ENCODE measurements at places on chromosomes 16 and 17.

- no peak for DNase-seq
Observed at GRCh38 chr16:1938316-1938715, 4.7 kb downstream of the MSRB1 start.

GRCh38 chr16:54654429-54654828 is 276.2 kb upstream of the IRX5 start:
- DNase-seq: no peak

DNA sequence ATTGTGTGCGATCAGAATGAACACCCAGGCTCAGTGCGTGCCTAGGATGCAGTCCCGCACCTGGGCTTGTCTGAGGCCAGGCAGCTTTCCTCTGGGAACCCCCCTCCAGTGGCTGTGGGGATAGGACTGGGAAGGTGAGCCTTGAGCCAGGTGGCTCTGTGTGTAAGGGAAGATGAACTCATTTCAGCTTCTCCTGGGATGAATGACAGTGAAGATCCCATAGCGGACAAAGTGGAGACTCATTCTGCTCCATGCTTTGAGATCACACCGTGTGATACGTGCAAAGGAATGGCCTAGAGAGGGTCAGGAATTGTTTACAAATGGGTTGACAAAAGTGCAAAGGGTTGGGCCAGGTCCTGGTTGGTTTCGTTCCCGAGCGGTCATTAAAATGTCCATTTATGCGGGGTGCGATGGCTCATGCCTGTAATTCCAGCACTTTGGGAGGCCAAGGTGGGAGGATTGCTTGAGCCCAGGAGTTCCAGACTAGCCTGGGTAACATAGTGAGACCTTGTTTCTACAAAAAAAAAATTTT is 15.8 kb downstream of the GPRC5C start:
- no peak for DNase-seq

GRCh38 chr16:87877942-87878507 is 8.7 kb upstream of the SLC7A5 start:
- DNase-seq: no peak

DNA sequence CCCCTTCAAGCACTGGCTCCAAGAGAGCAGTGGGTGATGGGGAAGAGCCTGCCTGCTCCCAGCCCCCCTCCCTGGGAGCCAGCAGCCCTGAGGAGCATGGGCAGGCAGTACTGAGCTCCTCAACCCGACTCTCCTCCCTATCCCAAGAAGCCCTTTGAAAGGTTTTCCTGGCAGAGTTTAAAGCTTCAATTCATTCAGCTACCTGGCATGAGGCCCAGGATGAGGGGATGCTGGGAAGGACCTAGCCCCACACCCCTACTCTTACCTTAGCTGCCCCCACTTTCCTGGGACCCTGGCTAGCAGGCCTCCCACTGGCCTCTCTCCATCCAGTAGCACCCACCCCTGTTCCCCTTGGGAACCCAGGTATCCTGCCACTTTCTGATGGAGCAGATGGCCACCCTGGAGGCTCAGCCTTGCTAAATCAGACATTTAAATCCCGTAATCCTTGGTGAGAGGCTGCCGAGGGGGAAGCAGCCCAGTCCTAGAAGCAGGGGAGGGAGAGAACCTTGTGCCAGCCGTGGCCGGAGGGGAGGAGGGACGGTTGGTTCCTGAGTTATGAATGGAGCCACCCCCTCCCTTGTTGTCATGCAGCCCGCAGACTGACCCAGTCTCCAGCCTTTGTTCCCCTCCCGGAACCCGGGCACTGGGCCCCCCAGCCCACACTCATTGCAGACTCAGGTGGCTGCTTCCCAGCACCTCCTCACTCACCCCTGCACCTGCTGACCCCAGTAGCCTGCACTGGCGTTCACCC is 17.1 kb downstream of the ATP1B2 start:
- no peak for DNase-seq

DNA sequence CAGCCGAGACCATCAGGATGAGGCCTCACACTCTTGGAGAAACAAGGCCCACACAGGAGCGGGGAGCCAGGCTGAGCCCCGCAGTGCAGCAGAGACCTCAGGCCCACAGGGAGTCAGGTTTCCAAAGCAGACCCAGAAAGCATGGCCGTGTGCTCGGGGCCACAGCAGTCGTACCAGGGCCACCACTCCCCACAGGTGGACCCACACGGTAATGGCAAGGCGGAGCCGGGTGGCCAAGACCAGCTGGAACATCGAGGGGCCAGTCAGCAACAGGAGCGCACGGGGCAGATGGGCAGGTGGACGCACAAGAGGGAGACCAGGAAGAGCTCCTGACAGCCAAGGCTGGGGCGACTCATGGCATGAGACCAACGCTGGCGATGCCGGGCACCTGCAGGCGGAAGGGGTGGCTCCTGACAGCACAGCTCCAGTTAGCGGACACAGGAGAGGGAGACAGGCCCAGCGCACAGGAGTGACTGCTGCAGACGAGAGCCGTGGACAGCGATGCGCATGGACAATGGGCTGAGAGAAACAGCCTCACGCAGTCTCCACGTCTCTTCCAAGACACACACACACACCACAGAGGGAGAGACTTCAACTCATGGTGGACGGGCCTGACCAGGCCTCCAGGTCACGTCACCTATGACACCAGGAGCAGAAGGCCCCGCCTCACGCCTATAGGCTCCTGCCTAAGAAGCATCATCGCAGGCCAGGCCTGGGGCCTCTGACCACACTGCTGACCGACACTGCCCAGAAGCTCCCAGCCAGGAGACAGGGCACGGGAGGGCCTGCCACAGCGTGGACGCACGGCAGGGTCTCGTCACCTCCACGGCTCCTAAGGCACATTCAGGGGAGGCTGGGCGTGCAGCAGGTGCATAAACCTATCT is 58.6 kb downstream of the ZNF778 start:
- DNase-seq: no peak

DNA sequence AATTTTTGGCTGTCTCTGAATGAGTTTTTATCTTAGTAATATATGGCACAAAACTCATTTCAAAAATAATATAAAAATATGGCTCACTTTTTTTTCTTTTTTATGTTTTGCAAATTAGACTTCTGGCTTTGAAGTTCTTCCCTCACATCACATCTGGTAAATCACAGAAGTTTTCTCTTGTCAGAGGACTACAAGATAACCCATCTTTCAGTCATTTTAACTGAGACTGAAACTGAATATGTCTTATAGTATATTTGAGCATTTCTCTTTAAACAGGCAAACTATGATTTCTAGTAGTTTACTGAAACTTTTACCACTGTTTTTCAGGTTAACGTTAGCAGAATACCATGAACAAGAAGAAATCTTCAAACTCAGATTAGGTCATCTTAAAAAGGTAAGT is 51.1 kb upstream of the MRC2 start:
- DNase-seq: no peak

- no peak for DNase-seq
Observed at GRCh38 chr17:42639525-42640113, 19.5 kb upstream of the TUBG2 start.

DNA sequence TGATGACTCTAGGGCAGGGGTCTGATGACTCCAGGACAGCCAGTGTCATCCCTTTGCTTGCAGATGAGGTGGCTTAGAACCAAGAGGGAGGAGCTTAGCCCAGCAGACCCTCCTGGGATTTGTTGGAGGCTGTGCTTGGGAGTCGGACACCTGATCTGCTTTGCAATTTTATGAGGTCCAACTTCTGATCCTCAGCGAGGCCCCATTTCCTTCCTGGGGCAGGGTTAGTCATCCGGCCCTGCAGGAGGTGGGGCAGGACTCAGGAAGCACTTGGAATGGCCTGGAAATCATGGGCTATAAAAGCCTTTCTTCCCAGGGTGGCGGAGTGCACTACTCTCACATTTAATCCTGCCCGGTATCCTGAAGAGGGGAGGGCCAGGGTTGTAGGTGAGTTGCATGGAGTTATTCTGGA is 168.5 kb downstream of the MSI2 start:
- no peak for DNase-seq

- no peak for DNase-seq
Observed at GRCh38 chr17:39084558-39084957, 66.9 kb downstream of the PLXDC1 start.

DNA sequence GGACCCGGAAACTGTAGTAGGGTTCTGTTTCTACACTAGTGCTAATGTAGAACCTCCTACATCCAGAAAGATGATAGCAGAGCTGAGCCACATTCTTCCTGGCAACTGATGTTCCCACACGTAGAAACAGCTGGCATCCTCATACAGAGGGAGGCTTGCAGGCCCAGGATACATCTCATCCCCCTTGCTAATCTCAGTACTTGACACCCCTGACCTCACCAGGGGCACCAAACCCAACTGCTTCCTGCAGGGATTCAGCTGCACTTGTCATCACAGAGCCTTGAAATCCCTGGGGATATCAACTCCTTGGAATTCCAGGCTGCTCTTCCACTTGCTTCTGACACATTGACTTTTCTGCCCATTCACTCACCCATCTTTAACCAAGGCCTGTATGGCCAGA is 75.2 kb upstream of the HSBP1 start:
- no peak for DNase-seq

DNA sequence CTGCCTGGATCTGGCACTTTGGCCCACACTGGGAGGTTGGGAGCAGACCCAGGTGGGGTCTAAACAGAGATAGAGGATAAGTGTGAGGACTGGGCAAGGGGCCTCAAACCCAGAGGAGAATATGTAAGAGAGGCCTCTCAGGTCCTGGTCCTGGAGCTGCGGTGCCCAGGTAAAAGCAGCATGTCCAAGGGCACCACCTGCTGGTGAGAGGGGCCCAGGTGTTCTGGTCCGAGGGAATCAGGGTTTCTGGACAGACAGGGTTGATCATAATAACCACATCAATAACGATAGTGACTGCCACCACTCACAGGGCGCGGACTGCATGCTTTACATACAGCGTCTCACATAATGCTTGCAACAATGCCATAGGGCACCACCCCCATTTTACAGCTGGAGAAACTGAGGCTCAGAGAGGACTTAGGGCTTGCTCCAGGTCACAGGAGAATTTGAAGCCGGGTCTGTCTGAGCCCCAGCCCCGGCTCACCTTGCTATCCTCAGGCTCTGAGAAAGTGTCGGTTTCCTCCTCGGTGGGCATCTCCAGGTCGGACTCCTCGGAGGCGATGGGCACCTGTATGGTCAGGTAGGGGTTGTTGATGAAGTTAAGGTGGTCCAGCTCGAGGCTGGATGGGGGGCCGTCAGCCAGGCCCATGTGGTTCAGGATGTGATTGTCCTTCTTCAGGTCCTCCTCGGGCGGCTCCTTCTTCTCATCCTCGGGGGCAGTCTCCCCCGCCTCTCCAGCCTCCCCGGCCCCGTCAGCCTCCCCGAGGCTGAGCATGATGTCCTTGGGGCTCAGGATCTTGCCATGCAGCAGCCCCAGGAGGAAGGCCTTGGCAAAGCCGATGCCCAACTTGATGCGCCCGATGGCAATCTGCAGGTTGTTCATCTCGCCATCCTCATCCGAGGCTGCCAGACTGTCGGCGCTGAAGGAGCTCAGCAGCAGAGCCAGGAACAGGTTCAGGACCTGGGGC is 19.1 kb upstream of the CD79B start:
- no peak for DNase-seq

DNA sequence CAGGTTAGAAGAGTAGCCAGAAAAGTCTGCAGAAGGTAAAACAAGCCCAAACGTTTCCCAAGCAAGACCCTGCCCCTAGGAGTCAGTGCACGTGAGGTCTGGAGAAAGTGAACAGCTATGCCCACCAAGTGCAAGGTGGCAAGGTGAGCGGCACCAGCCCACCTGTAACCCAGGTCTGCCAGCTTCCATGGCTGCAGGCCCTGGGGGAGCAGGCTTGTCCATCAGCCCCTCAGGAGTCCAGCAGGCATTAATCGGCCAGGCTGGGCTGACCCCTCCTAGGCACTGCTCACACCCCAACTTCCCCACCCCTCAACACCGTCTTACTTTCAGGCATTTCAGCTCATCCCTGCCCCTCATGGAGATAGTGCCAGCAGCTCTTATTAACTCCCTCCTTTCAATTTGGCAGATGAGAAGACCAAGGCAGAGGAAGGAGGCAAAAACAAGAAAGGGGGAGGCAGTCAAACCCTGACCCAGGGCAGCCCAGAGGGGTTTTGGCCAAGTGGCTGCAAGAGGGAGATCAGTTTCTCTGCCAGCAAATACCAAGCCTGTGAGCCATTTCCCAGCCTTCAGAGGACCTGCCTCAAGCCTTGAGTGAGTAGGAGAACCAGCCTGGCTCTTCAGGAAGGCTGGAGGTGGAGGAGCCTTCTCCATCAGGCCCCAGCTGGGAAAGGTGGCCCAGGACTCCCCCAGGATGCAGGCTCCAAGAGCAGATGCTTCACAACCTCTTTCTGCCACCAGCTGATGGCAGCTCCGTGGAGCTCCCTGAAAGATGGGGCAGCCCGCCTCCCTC is 14.7 kb downstream of the BEAN1 start:
- no peak for DNase-seq

DNA sequence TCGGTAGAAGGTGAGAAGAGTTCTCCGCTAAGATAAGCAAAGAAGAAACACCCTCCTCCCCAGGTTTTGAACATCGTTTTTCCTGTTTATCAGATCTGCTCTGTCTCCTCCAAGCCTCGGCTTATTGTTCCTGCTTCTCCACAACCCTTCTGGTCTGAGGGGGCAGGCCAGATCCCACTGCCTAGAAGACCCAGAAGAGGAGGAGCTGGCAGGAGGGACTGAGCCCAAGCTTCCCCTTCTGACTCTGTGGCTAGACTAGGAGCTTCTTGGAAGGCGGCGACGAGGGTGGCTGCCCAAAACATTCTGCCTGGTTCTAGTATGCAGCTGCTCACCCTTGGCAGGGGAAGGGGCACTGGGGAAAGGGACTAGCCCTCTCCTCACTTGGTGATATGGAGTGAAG is 5.2 kb upstream of the HOXB5 start:
- DNase-seq: no peak

DNA sequence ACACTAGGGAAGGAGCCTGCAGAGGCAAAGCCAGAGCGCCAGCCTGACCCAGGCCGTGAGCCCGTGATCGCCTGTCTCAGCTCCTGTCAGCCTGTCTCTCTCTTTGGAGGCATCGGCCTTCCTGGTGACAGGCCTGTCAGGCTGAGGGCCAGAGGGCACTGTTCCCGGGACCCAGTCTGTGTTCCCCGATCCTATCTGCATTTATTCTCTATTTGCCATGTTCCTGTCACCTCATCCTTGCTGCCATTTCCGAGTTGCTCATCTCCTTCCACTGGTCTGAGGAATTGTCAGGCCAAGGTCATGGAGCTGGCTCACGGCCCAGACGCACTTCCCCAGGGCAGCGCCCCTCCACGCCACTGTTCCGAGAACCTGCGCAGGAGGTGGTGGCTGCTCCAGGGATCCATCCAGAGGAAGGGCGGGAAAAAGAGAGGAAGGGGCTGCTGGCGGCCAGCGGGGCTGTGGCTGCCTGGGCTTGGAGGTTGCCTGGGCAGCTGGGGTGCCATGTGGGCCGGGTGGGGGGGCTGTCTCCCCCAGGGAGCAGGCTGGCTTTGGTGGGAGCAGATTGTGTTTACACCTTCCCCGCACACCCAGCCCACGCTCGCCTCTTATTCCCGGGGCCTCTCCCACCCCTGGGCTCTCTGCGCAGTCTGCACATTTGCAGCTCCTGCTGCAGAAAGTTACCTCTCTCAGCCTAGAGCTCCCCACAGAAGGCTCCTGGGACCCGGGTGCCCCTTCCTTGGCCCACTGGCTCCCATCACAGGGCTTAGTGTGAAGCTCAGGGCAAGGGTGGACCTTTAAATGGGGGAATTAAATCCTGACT is 4.9 kb downstream of the PRCD start:
- DNase-seq: no peak

GRCh38 chr16:49580751-49581303 is 207.2 kb downstream of the C16orf78 start:
- no peak for DNase-seq

- DNase-seq: no peak
Observed at GRCh38 chr17:38449364-38449763, 21.1 kb downstream of the ARHGAP23 start.
